ENCODE measurements at places on chromosomes 4 and X. TPM values are rescaled to one million over a fixed set of nuclear protein-coding genes. Genes with fewer than 3 reads are reported as not detected.

DNA sequence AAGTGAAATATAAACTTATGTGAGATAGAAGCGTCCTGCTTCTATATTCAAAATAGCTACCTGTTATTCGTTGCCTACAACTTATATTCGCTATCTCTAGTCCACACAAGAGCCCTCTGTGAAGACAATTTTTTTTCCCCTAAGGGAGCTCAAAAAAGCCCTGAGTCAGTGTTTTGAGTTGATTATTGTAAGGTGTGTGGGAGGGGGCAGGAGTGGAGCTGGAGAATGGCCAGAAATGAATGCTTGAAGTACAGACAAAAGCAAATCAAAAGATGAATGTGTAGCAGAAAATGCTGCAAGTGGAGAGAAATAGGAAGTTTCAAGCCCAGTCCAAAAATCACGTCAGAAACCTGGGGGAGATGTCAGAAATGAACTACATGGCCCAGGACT lies 655.0 kb upstream of the LCORL start:
- DNase-seq, result no peak

The CFI gene
- total RNA-seq, result not detected

DNA sequence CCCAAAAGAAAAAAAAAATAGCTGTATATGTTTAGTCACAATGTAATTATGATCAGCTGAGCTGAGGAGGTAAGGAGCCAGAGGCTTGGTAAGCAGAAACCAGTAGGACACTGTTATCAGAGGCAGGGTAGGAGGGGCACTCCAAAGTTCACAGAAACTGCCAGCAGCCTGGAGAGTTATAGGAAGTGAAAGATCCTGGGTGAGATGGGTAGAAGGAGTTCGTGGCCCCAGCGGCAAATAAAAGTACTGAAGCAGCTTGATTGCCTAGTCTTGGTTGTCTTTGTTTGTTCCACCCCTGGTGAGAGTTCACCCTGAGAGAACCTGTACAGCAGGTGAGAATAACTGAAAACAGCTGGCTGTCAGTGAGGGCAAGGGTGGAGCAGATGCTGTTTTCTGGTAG lies 340.8 kb downstream of the ADGRL3 start:
- DNase-seq, result no peak

The CNGA1 gene
- 1.5 TPM for total RNA-seq

The GRPR gene
- 4.1 TPM for total RNA-seq

DNA sequence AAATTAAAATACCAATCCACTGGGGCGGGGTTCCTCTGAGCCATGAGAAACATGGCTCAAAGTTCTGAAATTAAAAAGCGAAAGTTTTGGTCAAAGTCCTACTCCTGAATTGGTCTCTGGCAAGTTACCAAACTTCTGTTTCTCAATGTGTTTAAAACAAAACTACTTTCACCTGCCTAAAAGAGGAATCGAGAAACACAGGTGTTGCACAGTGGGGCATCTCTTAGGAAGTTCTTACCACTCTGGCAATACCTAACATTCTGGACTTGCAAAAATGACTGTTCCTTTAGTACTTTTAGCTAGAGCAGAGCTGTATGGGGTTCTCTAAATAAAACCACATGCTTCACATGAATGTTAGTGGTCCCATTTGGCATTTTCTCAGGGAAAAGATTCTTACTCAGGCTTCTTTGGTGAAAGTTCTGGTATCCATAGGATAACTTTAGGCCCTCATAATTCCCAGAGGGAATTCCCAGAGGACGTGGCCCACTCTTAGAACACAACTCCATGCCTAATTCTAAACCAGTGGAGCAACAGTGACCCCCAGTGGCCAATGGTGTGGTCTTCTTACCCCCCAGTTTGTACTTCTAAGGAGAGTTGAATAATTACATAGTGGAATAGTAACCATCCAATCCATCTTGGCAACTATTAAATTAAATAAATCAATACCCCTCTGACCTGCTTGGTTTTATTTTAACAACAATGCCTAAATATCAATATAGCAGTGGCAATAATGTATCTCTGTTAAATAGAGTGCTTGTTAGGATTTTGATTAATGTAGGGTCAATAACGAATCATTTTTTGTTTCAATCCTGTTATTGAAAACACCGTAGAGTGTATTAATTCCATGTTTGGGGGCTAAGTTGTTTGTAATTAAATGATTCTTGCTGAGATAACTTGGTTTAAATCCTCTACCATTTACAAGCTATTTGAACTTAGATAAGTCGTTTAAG lies 21.9 kb downstream of the BMP3 start:
- DNase-seq, result peak; percentile 82

The ARHGEF38 gene
- 0.37 TPM for total RNA-seq

DNA sequence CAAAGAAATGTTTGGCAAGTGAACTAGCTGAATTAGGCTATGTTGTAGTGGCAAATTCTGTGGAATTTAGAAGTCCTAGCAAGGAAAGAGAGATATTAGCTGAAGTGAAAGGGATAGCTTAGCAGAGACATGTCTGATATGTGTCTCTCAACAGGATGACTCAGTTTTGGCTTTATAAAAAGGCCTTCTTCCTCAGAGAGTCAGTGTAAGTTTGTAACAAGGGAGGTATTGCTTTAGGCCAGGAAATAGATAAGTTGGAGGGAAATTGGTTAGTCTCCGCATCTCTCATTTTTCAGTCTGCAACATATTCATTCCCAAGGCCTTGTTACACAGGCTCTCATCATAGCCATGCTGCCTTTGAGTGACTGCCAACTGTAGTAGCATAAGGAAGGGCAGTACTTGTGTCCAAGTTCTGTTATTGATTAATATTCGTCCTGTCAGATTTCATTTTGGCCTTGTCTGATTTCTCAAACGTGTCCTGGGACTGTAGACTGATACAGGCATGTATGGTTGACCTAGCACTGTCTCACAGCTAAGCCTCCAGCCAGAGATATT lies 4.0 kb downstream of the TMEM164 start:
- no peak for DNase-seq

DNA sequence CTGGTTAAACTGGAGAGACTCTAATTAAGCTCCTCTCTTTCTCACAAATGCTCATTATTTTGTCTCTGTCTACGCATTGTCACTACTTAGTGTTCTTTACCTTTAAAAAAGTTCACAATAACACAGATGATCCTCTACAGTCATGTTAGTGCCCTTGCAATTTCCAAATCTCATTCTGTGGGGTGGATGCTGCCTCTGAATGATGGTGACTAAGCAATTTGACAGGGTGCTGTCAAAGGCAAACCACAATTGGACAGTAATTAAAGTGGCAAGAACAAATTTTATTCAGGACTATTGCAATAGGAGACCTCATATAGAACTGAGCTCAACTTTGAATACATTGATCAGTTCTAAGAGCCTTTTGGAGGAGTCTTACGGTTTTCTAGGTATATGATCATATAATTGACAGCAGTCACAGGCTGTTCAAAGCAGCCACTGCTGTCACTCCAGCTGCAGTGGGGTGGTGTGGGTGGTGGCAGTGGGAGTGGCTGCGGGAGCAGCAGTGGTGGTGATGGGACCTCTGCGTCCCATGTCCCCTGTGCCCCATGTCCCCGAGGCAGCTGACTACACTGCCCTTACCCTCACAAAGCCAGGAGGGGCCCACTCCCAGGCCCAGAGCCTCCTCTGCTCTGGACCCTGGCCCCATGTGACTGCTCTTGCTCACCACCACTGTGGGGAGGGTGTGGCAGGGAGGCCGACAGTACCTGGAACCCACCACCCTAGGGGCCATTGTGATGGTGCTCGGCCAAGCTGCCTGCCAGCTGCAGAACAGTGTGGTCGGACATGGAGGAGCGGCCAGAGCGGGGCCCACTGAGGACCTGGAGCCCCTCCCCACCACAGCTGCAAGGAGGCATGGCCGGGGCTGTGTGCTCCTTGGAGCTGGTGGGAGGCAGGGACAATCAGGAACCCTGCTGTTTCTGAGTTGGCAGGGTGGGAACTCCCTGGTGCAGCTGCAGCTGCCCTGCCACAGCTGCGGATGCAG lies 30.4 kb upstream of the PAGE1 start:
- no peak for DNase-seq

GRCh38 chrX:13440176-13440575 lies 120.3 kb upstream of the ATXN3L start:
- no peak for DNase-seq

DNA sequence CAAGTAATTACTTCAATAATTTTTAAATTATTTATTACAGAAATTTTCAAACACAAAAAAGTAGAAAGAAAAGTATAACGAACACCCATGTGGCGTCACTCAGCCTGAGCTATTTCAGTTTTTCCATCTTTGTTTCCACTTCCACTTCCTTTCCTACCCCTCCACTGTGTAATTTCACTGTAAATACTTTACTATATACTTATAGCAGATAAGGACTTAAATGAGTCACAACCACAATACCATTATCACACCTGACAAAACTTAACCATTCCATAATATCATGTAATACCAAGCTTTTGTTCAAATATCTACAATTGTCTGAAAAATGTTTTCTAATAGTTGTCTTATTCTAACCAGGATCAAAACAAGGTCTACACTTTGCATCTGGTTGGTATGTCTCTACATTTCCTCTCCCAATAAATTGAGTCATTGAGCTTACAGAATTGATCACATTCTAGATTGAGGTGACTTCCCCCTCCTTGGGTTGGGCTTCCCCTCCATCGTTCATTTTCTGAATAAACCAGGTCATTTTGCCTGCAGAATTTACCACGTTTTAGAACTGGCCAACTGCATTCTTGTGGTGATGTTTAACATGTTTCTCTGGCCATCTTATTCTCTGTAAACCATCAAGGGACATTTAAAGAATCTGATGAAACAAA lies 48.7 kb downstream of the ATP10D start:
- DNase-seq, result no peak

GRCh38 chrX:108415891-108416290 lies 22.3 kb downstream of the COL4A6 start:
- no peak for DNase-seq

- no peak for DNase-seq
Measured at GRCh38 chr4:32102896-32103295, 1382.7 kb downstream of the PCDH7 start.

- DNase-seq, result no peak
Measured at GRCh38 chr4:127335073-127335620, 297.6 kb upstream of the INTU start.

The TCEAL2 gene
- 12.9 TPM for total RNA-seq

- no peak for DNase-seq
Measured at GRCh38 chr4:38163216-38164006, 203.2 kb downstream of the PTTG2 start.

The CRMP1 gene
- 91.4 TPM for total RNA-seq

GRCh38 chr4:85697854-85698253 lies 222.9 kb downstream of the ARHGAP24 start:
- DNase-seq, result no peak

The NPY5R gene
- total RNA-seq, result 1.3 TPM

The PF4V1 gene
- total RNA-seq, result not detected

DNA sequence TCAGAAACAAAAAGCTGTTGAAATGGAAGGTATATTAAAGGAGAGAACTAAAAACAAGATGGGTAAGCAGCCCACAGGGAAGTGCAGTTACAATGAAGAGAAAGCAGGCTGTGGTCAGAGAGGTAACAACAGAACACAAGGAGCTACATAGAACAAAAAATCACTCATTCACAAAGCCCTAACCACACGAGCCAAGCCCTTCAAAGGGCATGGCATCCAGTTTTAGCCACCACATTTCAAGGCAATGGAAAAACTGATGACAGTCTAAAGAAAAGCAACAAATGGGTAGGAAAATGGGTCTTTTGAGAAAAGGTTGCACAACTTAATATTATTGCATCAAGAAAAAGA lies 37.5 kb downstream of the KDR start:
- no peak for DNase-seq

GRCh38 chr4:7774301-7775294 lies 165.1 kb downstream of the AFAP1 start:
- no peak for DNase-seq

GRCh38 chr4:86060341-86060740 lies 299.5 kb downstream of the MAPK10 start:
- no peak for DNase-seq

- no peak for DNase-seq
Measured at GRCh38 chr4:61067381-61067780, 132.7 kb upstream of the ADGRL3 start.

The CTAG1A gene
- total RNA-seq, result not detected

- no peak for DNase-seq
Measured at GRCh38 chr4:78518561-78518960, 33.0 kb upstream of the ANXA3 start.

The ERVMER34-1 gene
- total RNA-seq, result 2.0 TPM

GRCh38 chrX:18368402-18368801 lies 13.9 kb upstream of the SCML2 start:
- no peak for DNase-seq

DNA sequence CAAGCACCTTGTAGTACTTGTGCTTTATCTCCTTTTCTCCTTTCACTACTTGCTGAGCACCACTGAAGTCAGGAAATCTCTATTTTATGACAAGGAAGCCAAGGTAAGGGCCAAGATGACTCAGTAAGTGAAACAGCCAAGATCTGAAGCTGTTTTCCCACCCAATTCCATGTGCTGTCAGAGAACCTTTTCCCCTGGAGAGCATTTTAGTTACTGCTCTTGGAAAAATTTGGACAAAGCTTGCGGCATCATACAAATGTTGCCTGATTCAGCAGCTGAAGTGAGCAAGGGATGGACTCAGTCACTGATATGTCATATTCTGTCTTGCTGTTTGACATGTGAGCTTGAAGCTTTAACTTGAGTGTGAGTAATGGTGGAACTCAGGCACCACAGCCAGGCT lies 391.4 kb downstream of the RAB28 start:
- DNase-seq, result no peak

GRCh38 chrX:70437011-70437410 lies 7.6 kb upstream of the DLG3 start:
- DNase-seq, result no peak

DNA sequence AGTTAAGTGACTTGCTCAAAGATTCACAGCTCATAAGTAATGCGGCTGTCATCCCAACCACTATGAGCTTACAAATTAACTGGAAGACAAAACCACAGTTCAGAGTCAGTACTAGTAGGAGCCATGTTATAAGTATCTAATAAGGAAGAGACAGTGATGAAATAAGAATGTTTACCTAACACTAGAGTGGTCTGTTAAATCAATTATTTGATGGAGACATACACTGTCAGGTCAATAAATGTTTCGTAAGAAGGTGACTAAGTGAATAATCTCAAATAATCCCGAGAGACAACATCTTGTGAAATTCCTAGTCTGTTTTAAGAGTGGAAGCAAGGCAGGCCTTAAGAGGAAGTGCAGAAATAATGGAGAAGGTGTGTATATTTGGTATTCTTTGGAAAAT lies 25.8 kb upstream of the AMELX start:
- DNase-seq, result no peak

DNA sequence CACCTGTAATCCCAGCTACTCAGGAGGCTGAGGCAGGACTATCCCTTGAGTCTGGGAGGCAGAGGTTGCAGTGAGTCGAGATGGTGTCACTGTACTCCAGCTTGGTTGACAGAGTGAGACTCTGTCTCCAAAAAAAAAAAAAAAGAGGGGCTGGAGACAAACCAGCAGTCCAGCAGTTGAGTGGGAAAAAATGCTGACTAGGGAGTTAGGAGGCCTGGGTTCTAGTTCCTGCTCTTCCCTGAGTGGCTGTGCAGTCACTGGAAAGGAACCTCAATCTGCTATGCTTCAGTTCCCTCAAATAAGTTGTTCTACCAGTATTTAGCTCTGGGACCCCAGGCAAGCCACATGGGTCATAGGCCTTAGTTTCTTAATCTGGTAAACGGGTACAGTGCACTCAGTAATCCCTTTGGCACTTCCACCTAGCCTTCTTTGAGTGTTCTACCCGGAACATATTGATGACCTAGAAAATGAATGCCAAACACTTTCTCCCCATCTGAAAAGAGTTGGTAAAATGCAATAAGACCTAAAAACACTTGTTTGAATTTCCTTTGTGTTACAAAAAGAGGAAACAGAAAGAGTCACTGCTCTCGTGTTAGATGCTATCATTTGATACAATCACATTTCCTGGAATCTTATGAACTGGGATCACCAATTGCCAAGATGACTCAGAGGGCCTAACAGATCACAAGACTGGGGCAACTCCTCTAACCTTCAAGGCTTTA lies 99.3 kb upstream of the EGFL6 start:
- no peak for DNase-seq

The AP1S2 gene
- total RNA-seq, result 873 TPM
